ENCODE measurements at places on chromosomes 1 and 21.

GRCh38 chr1:196860323-196860884 lies 27.4 kb upstream of the CFHR4 start:
- DNase-seq, result no peak

DNA sequence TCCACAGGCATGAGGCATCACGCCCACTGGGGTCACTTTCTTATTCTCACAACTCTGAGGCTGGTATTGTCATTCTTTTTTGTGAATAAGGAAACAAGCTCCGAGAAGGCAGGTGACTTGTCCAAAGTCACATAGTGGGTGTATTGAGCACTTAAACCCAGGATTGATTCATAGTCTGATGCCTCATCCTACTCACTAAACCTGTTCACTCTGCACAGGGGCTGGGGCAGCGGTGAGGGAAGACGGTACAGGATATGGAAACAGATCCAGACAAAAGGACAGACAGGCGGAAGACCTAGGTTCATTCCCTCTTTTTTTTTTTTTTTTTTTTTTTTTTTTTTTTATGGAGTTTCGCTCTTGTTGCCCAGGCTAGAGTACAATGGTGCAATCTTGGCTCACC lies 56.6 kb downstream of the NKAIN1 start:
- DNase-seq, result no peak

DNA sequence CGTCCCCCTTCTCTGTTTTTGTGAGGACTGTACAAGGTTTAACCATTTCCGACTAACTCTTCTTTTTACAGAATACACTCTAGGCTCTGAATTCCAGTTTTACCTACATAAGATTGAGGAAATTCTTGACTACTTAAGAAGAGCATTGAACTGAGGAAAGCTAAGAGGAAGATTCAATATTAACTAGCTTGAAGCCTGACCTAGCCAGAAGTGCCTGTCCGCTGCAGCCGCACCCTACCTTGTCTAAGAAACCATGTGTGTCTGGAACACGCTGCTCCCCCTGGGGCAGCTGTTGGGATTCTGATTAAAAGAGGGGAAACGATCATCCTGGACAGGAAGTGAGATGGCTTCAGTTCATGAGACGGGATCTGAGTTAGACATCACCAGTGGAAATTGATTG lies 28.9 kb downstream of the CA6 start:
- DNase-seq, result no peak

GRCh38 chr1:93804412-93804811 lies 74.6 kb downstream of the DNTTIP2 start:
- no peak for DNase-seq

DNA sequence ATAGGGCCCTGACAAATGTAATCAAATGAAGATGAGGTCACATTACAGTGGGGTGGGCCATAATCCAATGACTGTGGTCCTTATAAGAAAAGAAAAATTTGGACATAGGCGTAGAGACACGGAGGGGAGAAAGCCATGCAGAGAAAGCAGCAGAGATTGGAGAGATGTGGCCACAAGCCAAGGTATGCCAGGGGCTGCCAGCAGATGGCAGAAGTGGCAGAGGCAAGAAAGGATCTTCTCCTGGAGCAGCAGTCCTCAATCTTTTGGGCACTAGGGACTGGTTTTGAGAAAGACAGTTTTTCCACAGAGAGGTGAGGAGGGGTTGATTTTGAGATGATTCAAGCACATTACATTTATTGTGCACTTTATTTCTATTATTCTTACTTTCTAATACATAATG lies 355.1 kb downstream of the NPHP4 start:
- DNase-seq, result no peak

All from bone marrow (tissue), 2 donors.